ENCODE measurements at places on chromosomes 11 and 22. TPM values are rescaled to one million over a fixed set of nuclear protein-coding genes. Genes with fewer than 3 reads are reported as not detected.
A peak's percentile ranks its signal among the peaks of the same experiment; 100 is the strongest.

The SLC1A2 gene
- 12.0 TPM for total RNA-seq

DNA sequence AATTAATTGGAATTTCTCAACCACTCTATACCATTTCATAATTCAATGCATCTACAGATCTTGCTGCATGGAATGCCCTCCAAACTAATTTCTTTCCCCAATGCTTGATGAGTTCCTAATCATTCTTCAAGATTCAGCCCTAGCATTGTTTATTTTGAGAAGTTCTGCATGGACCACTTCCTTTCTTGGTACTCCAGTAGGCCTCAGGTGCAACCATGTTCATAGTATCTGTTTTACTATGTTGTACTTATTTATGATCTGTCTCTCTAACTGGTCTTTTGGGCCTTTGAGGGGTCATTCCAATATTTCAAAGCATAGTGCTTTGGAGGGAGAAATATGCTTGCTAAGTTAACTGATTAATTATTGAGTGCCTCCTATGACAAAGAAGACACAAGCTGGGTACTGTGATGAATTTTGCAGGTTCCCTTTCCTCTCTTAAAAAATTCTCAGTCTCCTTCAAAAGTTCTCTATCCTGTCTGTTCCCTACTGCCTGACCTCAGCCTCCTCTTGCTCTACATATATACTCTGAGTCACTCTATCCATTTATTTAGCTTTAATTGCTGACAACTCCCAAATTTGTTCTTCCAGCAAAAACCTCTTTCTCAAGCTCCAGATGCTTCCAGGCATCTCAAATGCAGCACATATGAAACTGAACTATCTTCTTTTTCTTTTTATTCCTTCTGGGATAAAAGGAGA is 9.5 kb downstream of the MRPL17 start:
- DNase-seq: no peak

- DNase-seq: peak; percentile 61
These were observed 13.3 kb downstream of the ASCL2 start for GRCh38 chr11:2256951-2257700.

- no peak for DNase-seq
These were observed 97.9 kb upstream of the CTSC start for GRCh38 chr11:88435415-88435814.

DNA sequence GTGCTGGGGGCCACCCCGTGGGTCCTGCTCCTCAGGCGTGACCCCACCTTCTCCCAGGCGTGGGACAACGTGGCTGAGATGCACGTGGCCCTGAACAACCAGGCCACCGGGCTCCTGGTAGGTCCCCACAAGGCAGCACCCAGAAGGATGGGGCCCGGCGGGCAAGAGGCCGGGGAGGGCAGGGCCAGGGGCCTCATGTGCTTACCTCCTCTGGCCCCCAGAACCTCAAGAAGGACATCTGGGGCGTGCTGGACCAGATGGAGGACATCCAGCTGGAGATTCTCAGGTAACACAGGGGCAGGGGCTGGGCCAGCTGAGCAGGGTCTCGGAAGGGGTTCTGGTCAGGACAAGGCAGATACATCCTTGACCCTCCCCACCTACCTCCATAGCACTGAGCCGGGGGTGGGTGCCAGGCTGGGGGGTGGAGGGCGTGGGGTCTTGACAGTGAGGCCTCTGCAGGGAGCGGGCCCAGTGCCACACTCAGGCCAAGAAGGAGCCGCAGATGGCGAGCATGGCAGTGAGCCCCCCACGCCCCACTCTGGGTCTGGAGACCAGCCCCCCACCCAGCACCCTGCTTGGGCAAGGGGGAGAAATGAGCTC is 186.3 kb downstream of the IGLL1 start:
- DNase-seq: no peak

DNA sequence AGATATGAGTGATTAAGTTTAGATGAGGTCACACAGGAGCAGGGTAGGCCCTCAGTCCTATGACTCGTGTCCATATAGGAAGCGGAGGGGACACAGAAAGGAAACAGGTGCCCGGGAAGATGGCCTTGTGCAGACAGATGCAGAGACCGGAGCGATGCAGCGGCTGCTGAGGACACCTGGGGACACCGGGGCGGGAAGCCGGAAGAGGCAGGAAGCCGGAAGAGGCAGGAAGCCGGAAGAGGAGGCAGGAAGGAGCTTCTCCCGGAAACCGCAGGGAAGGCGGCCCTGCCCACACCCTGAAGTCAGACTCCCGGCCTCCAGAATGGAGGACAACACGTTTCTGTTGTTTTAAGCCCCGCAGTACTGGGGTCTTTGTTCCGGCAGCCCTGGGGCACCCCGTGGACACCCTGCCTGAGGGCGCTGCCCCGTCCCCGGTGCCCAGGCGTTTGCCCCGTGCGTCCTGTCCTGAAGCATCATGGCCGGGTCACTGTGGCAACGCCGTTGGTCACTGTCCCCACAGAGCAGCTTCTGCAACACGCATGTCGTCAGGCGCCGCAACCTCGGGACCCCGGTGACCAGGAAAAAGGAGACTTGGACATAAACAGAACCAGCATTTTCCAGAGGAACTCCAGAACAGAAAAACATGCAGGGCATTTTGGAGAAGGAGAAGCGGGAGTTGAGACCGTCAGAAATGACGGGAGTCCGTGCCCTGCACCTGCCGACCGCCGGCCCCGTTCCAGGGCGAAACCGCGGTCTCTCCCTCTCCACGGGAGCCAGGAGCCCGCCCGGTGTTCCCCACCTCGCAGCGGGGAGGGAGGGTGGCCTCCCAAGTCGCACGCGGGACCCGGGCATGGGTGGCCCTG is 103.4 kb downstream of the BRD1 start:
- no peak for DNase-seq

DNA sequence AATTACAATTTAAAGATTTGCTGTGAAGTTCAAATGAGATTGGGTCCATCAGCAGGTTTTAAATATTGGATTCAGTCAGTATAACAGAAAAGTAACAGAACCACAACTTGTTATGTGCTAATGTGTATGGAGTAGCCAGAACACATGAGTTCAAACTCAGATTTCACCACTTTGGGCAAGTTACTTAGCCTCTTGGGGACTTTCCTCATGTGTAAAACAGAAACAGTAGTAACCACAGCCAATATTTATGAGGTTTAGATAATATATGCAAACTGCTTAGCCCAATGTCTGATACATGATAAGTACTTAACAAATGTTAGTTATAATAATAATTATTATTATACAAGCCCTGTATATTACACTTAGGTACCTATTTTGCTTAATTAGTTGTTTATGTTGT is 21.8 kb upstream of the SLC5A12 start:
- DNase-seq: no peak

All from umbilical cord (tissue), 2 donors.